ENCODE measurements at places on chromosomes 3 and 15.

- no peak for DNase-seq
Observed at GRCh38 chr15:27271258-27271657, 300.3 kb downstream of the GABRG3 start.

DNA sequence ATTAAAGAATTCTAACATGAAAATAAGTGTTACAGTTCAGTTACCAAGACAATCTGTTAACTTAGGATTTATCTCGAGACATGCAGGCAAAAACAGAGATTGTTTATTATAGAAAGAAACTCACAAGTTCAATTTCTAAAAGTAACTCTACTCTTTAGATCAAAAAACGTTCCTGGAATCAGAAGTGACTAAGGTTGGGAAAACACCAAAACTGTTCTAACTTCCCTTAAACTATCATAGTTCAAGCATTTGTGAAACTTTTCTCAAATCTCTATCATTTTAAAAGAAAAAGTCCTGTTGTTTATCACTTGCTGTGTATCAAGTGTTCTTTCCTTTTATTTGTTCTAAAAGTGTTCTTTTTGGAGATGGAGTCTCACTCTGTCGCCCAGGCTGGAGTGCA lies 8.7 kb downstream of the WDR82 start:
- no peak for DNase-seq

DNA sequence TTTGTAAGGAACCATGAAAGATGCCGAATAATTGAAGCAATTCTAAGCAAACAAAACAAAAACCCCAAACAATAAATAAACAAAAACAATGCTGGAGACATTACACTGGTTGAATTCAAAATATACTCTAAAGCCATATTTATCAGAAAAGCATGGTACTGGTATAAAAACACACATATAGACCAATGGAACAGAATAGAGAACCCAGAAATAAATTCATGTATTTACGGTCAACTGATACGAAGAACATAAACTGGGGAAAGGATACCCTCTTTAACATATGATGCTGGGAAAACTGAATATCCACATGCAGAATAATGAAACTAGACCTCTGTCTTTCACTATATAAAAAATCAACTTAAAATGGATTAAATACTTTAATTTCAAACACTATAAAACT lies 214.3 kb upstream of the PDZRN3 start:
- DNase-seq = no peak

GRCh38 chr3:150546226-150547044 lies at the start of the genes EIF2A and SERP1:
Gene EIF2A (plus strand): TSS chr3:150546787. CDS start chr3:150546803, 16 bp downstream.
Gene SERP1 (minus strand): TSS chr3:150546496. CDS start chr3:150546135, 361 bp downstream.
- DNase-seq = peak; percentile 96

- no peak for DNase-seq
Observed at GRCh38 chr3:123759311-123759710, 124.8 kb downstream of the MYLK start.

- no peak for DNase-seq
Observed at GRCh38 chr15:98155356-98155755, 194.9 kb downstream of the ARRDC4 start.
